ENCODE measurements at places on chromosomes 4 and X.

- no peak for DNase-seq
Observed at GRCh38 chr4:109465069-109465468, 31.5 kb downstream of the SEC24B start.

GRCh38 chr4:138867404-138867803 lies 148.2 kb upstream of the NOCT start:
- no peak for DNase-seq

- no peak for DNase-seq
Observed at GRCh38 chr4:136934601-136935000, 597.7 kb downstream of the PCDH18 start.

DNA sequence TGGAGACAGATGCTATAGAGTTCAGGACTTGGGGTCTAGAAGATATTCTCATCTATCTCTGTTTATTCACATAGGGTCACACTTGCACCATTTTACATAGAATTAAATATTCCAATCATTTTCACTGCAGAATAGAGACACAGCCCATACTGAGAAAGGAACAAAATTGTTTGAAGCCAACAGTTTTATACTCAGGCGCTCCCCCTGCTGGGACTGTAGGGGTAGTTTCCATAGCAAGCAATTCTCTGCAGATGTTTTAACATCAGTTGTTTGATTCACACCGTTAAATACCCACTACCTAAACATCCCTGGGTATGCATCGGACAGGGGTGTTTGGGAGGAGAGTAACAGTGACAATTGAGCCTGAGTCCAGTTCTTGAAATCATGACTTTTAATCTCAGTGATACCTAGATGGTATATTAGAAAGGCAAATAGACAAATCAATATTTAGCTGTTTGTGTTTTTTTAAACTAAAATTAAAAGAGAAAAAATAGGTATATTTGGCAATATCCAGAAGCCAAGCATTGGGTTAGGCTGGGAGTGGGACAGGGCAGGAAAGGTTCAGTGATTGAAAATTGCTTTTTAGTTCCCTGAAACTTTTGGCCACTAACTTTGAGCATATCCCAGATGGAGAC lies 33.8 kb downstream of the LONRF3 start:
- DNase-seq = no peak

DNA sequence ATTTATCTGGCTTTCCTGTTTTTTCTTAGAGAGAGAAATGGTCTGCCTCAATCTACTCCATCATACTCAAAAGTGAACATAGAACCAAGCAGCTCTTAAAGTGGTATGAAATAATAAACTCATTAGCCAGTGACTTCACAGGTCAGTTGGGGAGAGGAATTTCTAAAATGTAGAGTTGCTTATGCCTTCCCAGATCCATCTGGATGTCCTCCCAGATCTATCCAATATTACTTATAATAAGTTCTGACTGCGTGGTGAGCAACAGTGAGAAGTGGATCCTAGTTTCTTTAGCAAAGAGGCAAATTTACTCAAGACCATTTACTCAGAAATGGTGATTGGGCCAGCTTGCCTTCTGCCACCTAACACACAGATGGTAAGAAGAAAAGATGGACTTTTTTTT lies 748.0 kb downstream of the PCDH18 start:
- DNase-seq = no peak

DNA sequence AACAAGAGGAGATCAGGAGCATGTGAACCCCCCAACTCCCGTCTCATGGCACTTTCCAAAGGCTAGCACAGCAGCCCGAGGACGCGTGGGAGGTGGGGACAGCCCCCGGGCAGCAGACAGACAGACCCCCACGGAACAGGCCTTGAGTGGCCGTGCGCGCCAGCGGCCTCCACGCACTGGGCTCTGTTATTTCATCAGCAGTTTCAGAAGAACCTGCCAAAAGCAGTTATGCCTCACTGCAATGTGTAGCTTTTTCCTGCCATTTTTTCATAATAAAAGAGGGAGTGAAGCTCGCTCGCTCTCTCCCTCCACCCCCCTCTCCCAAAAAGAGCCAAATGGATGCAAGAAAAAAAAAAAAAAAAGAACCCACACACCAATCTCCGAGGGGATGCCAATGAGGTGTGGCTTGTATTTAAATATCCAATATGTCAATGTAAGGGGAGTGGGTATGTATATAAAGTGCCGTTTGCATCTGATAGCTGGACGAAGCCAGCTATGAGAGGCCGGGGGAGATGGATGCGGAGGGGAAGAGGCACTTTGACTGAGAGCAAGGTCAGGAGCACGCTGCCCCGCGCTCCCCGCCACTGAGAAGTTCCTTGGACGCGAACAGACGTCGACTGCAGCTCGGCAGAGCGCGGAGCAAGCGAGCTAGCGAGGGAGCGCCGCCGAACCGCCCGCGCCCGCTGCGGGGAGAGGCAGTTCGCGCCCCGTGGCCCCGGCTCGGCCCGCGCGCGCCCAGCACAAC lies at the start of gene FGF16:
TSS of gene FGF16 (plus strand) at position 482 of the 745 bp plus-strand sequence. CDS start 286 bp downstream, outside the sequence.
- peak; percentile 2 for DNase-seq

DNA sequence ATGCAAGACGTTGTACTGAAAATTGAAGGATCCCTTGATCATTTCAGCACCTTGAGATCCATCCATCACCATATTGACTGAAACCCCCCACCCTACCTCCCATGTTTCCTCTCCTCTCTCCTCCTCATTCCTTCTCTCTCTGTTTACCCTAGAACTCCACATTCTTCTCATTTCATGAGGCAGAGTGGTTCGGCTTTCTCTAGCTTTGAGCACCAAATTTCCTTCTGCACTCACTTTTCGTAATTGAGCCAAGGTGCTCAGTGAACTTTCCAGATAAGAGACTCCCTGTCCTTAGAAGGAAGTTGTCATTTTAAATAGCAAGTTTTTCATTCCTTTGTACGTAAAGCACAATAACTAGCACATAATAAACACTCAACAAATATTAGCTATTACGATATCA lies 108.3 kb upstream of the SLC34A2 start:
- no peak for DNase-seq

DNA sequence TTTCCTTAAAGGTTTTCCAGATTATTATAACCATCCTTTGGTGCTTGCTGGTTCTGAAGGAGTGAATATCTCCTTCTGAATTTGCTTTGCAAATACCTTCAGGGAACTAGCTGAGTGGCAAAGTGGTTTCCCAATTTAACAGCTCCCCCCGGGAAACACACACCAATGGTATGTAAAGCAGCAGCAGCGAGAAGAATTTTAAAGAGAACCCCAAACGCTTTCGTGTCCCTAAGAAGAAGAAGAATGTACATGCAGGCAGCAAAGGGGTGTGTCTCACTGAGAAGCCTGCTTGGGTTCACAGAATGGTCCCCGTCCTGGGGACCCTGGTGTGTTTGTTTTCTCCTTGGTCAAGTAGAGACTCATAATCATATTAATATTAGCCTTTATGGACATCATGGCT lies 4.2 kb upstream of the AKAP17A start:
- no peak for DNase-seq

GRCh38 chrX:24526616-24527015 lies 61.5 kb downstream of the PDK3 start:
- DNase-seq = no peak

DNA sequence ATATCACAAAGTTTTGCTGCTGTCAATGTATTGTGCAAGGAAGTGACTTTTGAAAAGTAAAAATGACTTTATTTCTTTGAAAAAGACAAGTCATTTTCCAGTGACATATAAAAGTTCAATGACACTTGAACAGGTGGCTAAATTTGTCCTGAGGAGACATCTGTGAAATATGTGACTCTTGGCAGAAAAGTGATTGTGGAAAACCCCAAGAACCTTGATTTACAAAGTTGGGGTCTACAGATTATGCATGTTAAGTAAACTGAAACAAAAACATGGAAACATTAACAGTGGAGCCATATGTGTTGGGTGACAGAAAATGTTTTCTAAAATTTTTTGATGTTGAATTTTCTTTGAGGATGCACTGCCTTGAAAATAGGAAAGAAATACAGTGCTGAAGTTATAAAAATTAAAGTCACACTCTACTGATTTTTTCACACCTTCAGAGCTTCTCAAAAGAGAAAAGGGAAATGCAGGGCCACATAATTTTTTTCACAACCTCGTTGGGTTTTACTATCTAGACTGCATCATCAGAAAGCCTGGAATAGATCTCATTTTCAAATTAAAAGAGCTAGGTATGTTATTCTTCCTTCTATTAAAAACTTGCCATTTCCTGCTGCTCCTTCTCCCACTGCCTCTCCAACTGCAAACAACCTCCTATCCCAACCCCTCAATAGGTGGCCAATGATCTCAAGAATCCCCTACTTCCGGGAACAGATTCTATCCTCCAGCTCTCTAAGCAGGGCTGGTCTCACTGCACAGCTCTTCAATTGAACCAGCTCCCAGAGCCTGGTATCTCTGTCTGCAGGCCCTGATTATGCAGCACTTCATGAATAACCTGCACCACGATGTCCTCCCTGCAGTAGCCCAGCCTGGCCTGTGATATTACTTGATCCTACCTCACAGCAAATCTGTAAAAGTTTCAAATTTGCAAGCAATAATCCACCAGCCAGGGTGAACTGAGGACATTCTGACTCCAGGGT lies 570.8 kb upstream of the CPEB2 start:
- no peak for DNase-seq

GRCh38 chr4:182848685-182849084 lies 68.5 kb downstream of the DCTD start:
- DNase-seq = no peak

GRCh38 chr4:159158083-159158617 lies 55.3 kb downstream of the RAPGEF2 start:
- no peak for DNase-seq

GRCh38 chrX:70034646-70035045 lies 15.1 kb downstream of the AWAT2 start:
- no peak for DNase-seq

- DNase-seq = no peak
Observed at GRCh38 chrX:40171513-40172400, 74.0 kb upstream of the BCOR start.

DNA sequence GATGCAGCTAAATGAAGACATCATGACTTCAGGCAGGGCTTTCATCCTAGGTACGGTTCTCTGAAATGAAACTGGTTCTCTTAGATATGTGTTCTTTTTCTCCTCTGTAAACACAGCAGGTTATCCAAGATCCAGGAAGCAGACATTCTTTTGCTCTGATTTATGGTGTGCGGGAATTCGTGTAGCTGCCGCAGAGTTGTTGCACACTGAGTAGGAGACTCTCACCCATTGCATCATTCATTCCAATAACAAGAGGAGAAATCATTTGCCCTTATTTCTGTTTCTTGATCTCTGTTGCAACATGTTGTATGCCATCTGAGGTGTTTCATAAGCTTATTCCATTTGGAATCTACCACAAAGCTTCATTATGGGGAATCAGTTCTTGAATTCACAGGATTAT lies 133.6 kb upstream of the VCX2 start:
- DNase-seq = no peak

DNA sequence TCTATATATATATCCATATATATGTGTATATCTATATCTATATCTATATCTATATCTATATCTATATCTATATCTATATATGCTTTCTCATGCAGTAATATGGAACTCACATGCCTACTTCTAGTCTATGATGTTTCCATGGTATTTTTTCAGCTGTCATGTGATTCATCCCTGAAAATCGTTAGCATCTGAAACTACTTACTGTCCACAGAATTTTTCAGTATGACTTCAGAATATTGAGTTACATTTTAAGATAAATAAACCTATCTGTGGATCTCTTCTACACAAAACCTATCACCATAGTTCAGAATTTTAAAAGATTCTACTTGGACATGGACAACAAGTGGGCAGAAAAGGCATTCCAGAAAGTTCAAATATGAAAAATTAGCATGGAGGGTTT lies 855.1 kb upstream of the INTU start:
- no peak for DNase-seq

DNA sequence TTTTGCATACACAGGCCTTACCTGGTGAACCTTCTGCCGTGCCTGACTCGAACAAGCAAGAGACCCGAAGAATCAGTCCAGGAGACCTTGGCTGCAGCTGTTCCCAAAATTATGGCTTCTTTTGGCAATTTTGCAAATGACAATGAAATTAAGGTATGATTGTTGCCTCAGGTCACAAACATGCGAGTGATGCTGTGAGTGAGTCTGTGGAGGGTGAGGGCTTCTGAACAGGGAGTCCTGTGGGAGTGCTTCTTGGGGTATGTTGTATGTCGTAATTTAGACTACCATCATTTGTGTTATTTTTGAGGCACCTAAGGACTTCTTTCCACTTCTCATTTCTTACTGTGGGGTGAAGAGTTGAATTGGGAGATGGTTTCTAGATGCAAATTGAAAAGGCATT lies 32.8 kb downstream of the HTT start:
- no peak for DNase-seq

DNA sequence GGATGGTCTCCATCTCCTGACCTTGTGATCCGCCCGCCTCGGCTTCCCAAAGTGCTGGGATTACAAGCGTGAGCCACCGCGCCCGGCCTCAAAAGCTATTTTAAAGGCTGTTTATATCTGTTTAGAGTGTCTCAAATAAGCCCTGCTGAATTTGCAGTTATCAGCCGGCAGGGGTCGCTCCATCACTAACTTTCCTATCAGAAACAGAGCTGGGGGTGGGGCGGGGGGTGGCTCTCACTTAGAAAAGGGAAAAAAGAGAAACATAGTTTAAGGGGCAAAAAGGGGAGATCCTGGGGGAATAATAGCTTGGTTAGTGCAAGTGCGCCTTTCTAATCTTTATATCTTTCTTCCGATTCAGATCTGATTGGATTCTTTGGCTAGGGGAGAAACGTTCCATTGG lies 450.7 kb downstream of the UBE2NL start:
- DNase-seq = no peak

DNA sequence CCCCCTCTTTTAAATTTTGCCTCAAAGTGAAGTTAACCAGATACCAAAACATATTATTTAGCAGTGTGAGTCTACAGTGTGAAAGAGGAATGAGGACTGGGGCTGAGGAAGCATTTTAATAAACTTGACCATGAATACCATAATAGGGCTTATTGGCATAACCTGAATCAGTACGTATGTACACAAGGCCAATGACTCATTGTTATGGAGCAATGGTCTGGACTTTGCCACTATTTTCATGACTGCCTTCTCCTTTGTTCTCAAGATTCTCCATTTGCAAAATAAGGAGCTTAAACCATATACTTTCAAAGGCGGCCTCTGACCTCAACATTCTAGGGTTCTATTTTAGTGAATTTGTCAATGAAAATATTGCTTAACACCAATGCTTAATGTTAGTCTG lies 102.8 kb upstream of the OR13H1 start:
- no peak for DNase-seq

DNA sequence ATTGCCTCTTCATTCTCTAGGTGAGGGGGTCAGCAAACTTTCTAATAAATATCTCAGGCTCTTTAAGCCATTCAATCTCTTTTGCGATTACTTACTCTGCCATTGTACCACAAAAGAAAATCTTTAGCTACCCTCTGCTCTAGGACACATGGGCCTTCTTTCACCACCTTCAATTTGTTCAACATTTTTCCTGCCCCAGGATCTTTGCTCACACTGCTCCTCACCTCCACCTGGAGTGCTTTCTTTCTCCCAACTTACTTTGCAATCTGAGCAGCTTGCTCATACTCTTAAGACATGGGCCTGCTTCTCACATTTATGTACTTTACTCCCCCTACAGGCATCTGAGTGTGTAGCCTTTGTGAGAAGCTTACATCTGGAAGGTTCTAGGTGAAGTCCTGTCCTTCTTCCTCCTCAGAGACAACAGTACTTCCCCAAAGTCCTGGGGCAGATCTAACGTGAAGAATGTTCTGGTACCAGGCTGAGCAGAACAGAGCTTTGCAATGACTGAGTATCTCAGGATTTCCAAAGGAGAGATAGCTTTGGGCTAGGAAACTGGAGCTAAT lies 55.0 kb upstream of the PRDM5 start:
- DNase-seq = no peak

GRCh38 chr4:175633310-175633709 lies 178.8 kb downstream of the GPM6A start:
- DNase-seq = no peak

Measured in activated T-cell treated with anti-CD3 and anti-CD28 coated beads for 24 hours (primary cell).